CD4-positive, alpha-beta T cell treated with Interferon gamma for 1 hour (primary cell): ENCODE measurements at places on chromosomes 16 and 17.

DNA sequence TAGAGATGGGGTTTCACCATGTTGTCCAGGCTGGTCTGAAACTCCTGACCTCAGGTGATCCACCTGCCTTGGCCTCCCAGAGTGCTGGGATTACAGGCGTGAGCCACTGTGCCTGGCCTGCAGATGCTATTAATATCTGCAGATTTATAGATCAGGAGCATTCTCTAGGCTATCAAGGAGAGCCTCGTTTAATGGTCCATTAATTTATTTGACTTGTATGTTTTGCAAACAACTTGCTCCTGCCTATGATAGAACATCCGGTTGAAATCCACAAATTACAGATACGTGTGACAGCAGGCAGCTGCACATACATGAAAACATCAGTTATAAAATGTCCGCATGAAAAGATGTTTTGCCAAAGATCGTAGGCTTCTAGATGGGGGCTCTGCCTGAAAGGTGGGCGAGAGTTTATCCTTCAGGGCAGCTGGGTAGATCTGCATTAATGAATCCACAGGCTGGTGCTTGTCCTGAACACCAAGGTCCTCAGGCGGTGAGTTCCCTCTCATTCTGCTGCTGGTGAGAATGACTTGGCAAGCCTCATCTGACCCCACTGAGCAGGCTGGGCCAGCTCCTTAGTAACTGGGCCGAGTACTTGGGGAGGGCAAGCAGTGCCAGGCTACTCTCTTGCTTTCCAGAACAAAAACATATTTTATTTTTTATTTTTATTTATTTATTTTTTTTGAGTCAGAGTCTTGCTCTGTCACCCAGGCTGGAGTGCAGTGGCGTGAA lies 37.1 kb upstream of the MGAT5B start:
- no peak for DNase-seq

- DNase-seq = no peak
These were observed 2.9 kb upstream of the THRA start for GRCh38 chr17:40059729-40060475.

GRCh38 chr16:66930189-66930588 lies 4.0 kb downstream of the CIAO2B start:
- no peak for DNase-seq

GRCh38 chr17:78890498-78890897 lies 12.5 kb downstream of the CEP295NL start:
- DNase-seq = peak; percentile 78

DNA sequence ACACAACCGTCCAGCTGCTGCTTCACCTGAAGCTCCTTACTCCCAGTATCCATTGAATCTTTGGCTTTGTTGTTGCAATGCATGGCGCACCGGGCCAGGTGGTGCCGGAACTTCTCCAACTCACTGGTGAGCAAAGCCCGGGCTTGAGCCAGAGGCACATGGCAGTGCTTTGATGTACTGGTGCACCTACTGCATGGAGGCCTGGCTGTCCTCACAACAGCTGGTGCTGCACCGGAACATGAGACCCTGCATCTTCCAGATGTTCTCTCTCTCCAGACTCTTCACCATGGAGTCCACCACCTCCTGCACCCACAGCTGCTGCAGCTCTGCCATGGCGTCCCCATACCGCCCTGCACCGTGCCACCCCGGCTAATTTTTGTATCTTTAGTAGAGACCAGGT lies 10.2 kb downstream of the TACO1 start:
- no peak for DNase-seq

DNA sequence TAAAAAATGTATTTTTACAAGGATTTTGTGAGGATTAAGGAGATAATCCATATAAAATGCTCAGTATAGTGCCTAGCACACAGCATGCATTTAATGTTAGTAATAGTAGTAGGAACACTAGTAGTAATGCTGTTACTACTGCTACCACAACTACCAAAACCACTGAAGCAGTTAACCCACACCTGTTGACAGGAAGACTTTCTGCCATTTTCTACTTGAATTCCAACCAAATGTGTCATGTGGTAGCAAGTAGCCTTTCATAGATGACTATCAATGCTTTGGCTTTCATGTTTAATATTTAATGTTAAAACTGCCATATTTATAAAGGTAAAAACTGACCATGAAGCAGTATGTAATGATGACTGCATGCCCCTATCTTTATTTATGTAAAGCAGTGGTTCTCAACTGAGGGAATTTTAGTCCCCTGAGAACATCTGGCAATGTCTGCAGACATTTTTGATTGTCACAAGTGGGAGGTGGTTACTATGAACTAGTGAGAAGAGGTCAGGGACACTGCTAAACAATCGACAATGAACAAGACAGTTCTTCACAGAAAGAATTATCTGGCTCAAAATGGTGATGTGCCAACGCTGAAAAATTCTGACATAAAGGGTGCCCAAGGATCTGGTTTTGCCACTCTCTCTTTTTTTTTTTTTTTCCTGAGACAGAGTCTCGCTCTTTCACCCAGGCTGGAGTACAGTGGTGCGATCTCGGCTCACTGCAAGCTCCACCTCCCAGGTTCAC lies 89.4 kb downstream of the ITFG1 start:
- DNase-seq = no peak

DNA sequence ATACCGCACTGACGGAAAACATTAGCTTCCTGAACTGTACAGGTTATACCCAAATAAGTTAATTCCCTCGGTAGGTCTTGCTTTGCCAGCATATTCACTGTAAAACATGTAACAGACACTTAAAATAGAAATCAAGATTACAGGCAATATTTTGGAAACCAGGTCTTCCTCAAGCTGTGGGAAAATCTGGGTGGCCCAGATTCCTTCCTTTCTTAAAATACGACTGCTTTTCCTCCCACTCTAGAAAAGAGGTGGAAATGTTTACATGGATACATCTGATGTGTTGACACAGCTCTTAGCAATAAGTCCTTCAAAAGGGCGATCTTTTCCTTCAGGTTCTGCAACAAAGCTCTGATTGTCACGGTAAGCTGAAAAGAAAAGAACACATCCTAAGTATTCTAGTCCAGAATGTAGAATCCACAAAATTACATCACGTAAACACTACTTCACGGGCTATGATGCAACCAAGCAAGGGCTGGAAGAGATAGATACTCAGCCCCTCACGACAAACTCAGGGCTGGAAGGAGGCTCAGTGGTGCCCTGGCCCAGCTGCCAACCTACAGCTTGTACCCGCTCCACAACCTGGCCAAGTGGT lies 18.4 kb downstream of the STX8 start:
- no peak for DNase-seq

DNA sequence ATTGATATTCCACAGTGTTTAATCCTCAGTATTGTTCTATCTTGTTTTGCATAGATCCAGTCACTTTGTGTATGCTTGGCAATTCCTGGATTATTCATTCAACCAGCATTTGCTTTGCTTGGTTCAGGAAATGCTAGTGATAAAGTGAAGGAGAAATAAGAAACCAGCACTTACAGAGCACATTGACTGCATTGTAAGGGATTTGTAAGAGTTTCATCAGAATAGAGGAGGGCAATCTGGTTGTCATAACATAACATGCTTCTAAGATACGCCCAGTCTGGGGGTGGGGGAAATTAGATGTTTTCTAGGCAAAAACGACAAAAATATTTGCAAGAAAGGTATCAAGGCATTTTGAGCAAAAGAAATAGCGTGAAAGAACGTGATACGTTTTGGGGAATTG lies 40.4 kb downstream of the TNRC6A start:
- DNase-seq = no peak

DNA sequence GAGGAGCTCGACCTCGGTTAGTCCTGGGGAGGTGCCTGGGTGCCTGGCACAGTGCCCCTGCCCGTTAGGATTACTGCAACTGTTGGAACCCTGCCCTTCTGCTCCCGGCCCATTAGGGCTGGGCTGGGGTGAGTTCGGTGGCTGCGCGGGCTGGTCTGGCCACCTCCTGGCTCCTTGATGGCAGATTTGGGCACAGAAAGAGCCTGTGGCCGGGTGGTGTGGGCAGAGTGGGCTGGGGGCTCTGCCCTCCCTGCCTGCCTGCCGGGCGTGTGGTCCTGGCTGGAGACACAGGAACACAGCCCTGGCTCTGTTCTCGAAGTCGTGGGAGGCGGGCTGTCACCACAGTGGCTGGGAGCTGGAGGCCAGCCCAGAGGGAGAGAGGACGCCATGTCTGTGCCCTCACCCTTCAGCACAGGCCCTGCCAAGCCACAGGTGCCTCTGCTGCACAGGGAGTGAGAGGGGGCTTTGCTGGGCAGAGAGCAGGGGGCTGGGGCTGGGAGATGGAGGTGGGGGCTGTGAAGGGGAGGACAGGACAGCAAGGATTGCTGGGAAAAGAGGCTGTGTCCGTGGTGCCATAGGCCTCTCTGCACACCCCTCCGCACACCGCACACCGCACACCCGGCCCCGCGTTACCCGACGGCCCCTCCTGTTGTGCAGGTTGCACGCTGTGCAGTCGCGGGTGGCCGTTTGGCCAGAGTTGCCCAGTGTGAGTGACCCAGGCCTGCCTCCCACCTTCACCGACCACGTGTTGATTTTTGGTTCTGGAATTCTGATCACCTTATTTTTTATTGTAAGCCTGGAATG lies 236.6 kb upstream of the GSE1 start:
- DNase-seq = no peak

DNA sequence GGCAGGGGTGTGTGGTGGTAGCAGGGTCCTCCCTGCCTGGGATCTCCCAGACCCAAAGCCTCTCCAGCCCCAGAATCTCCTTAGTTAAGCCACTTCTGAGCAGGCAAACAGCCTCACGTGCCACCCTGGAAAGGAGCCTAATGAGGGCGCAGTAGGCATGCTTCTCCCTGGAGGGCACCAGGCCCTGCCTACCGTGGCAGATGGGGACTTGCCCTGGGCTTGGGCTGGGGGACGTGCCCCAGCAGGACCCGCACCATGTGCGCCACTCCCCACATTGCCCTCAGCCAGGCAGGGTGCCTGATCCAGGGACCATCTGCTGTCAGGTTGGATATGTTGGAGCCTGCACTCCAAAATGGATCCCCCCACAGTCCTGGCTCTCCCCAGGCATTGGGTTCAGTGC lies 14.2 kb downstream of the FAM83G start:
- no peak for DNase-seq

GRCh38 chr16:11587643-11588247 lies 1.0 kb upstream of the LITAF start:
- DNase-seq = no peak

DNA sequence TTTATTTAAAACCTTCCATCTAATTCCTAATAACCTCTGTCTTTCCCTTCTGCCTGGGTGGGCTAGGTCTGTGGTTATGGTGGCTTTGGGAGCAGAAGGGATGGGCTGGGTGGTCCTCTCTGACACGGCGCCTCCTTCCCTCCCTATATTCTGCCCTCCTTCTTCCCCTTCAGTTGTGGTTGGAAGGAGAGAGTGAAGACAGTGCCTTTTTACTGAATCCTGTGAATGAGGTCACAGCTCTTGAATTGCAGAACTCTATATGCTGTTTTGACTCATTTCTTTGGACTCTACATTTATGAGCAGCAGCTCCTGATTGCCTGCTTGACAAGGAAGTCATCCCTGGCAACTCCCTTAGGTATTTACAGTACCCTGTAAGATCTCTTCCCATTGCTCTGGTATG lies 256.0 kb upstream of the ELAC2 start:
- DNase-seq = no peak

GRCh38 chr16:66409156-66409555 lies 17.9 kb upstream of the BEAN1 start:
- DNase-seq = no peak

DNA sequence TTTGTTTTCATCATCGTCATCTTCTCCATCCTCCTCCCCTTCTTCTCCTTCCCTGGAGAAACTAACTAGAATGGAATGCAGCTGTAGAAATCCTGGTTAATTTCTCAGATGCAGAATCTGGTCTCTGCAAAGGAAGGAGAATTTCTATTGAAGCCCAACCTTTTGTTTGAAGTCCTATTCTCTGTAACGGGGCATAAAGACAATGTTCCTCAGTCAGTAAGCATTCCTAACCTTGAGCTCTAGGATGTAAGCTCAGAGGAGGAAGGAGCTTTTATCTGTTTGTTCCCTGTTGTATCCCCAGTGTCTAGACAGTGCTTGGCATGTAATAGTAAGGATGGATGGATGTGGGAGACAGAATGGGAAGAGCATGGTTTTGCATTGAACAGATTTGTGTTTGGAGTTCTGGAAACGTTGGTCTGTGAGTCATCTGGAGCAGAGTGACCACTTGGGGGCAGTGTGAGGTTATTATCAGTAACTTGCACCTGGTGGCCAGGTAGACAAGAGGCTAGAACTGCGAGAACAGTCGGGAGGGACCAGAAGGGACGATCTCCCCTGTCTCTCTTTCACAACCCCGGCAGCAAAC lies 363.7 kb downstream of the SNX29 start:
- DNase-seq = no peak

DNA sequence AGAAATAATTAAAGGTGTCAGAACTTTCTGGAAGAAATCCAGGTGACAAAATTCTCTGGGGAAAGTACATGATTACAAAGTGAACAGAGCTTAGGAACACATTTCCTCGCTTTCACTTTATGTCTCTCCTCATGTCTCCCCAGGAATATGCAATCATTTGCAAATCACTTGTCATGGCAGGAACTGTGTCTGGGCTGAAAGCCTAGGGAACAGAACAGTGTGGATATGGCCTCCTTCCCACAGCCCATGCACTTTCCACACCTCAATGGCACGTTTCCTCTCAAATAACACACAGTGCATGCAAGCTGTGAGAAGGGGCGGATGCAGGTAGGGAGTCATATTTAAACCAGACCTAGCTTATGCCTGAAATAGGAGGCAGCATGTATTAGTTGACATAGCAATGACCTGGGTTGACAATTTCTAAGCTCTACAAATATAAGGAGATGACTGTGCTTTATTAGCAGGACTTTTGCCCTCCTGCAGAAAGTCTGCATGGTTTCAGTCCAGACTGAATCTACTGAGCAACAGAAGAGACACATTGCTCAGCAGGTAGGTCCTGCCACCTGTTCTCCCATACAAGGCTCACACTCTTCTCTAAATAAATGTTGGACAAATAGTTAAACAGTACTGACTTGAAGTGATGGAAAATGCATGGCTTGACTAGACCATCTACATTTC lies 236.0 kb upstream of the ELAC2 start:
- no peak for DNase-seq

DNA sequence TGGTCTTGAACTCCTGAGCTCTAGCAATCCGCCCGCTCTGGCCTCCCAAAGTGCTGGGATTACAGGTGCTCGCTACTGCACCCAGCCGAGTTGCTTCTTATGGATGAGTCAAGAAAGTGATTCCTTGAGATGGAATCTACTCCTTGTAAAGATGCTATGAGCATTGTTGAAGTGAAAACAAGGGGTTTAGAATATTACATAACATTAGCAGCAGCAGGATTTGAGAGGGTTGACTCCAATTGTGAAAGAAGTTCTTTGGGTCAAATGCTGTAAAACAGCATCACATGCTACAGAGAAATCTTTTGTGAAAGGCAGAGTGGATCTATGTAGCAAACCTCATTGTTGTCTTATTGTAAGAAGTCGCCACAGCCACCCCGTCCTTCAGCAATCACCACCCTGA lies 72.7 kb downstream of the NT5M start:
- DNase-seq = no peak

DNA sequence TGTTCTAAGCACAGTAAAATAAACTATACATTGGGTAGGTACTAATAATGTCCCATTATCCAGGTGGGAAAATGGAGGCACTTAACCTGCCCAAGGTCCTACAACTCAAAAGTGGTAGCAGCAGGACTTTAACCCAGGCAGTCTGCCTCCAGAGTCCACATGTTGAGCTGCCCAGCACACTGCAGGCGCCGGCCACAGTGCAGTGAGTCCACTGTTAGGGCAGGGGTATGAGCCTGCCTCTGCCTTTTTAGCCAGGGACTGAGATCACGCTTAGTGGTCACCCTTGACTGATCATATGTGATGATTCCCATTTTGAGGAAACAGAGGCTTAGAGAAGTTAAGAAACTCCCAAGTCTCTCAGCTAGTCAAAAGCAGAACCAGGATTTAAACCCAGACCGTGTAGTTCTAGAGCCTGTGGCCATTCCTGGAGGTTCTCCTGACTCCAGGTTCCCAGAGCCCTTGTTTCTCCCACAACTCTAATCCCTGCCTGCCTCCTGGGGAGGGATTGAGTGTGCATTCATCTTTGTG lies 8.4 kb downstream of the CES1 start:
- DNase-seq = no peak
